GM19239 (cell line): ENCODE measurements at places on chromosomes 16 and 17.

DNA sequence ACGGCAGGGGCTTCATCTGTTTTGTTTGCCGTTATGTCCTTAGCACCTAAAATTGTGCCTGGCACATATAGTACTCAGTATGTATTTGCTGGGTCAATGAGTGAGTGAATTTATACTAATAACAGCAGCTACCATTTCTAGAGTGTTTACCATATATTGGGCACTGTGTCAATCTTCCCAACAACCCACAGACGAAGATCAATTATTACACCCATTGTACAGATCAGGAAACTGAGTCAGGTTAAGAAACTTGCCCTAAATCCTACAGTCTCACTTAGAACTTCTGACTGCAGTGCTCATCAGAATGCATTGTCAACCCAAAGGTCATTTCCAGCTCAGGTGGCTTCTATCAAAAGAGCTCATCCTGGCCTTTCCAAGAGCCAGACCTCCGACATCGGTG, 44.5 kb upstream of the MEOX1 start:
- no peak for DNase-seq

GRCh38 chr16:78458588-78458987, 359.1 kb downstream of the WWOX start:
- DNase-seq, result no peak

- no peak for DNase-seq
These were observed 2.3 kb upstream of the ZNF500 start for GRCh38 chr16:4769306-4769638.

- DNase-seq, result no peak
These were observed 44.7 kb downstream of the SKAP1 start for GRCh38 chr17:48385319-48385718.

DNA sequence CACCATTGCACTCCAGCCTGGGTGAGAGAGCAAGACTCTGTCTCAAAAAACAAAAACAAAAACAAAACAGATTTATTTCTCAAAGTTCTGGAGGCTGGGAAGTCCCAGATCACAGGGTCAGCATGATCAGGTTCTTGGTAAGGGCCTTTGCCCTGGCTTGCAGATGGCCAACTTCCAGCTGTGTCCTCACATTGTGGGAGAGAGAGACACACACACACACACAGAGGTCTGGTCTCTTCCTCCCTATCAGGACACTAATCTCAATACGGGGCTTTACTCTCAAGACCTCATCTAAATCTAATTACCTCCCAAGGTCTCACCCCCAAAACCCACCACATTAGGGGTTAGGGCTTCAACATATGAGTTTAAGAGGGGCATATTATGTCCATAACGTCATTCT, 26.4 kb upstream of the TAOK1 start:
- no peak for DNase-seq

DNA sequence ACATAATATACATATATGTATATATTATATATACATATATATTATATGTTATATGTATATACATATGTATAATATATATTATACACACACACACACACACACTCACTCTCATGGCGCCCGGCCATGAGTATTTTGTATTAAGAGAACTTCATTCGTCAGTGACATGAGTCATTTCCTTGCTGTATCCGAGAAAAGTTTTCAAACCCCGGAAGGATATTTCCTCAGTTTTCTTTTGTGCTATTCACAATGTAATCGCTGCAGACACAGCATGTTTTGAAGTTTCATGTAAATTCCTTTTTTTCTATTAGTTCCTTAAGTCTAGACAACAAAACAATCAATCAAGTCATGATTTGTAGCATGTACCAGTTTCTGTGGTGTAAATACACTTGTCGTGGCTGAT, 33.3 kb downstream of the OR1D5 start:
- DNase-seq, result no peak

DNA sequence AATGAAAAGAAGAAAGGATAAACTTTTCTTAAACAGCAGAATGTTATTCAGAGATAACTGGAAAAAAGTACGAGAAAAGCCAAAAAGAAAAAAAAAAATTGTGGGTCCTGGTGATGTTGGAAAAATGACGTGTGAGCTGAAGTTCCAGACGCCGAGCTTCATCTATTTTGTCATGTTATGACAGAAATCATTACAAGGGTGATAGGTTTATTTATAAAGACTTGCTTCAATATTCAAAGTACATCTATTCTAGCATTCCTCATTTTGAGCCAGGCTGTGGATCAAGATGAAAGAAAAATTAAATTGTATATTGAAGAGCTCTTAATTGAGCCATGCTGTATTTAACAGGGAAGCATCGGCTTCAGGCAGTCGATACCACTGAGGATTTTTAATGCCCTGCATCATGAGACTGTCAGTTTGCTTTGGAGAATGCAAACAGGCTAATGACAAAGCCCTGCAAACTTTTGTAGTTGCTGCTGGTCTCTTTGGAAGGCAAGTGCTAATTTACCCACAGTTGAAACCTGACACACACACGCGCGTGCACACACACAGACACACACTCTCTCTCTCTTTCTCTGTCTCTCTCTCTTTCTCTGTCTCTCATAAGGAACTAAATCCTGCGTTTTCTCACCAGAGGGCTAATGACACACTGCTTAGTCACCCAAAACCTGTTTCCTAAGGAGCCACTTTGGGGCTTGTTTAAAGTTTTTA, 110.7 kb downstream of the WWOX start:
- no peak for DNase-seq

DNA sequence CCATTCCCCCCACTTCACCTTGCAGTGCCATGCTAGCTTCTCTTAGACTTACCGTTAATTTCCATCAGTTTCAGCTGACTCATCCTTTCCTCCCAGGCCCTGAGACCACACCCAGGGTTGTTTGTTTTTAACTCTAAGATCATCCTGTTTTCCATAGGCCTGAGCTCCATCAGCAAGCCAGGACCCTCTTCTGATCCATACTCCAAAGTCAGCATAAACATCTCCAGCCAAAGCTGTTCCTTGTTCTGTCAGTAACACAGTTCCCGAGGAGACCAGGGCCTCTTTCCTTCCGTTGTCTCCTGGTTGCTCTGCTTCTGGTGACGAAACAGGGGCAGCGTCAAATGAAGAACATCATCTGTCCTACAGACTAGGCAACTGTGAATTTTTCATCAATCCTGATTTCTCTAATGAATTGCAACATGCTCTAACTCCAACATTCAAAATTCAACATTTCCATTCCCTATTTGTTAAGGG, 83.8 kb upstream of the HNF1B start:
- DNase-seq, result no peak

DNA sequence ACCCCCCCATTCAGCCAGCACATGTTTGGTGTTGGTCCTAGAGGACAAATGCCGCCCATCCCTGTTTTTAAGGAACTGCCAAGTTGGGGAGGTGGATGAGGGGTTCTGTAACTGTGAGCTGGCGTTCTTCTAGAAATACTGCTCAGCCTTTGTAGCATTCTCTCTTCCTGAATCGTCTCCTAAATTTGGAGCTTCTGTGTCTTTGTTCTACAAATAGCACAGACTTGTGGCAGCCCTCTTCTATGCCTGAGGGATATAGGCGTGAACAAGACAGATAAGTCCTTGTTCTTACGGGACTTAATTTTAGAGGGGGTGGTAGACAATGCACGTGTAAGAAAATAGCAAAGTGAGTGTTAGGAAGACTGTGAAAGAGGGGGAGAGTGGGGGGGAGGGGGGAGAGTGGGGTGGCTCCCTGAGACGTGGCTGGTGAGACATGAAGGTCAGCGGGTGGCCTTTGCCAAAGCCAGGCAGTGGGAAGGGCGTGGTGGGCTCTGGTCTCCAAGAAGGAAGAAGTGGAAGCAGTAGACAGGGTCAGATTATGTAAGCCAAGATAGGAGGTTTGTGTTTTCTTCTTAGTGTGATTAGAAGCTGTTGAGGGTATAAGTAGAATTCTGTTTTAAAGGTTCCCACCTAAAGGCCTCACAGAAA, 9.9 kb downstream of the MFSD11 start:
- no peak for DNase-seq

DNA sequence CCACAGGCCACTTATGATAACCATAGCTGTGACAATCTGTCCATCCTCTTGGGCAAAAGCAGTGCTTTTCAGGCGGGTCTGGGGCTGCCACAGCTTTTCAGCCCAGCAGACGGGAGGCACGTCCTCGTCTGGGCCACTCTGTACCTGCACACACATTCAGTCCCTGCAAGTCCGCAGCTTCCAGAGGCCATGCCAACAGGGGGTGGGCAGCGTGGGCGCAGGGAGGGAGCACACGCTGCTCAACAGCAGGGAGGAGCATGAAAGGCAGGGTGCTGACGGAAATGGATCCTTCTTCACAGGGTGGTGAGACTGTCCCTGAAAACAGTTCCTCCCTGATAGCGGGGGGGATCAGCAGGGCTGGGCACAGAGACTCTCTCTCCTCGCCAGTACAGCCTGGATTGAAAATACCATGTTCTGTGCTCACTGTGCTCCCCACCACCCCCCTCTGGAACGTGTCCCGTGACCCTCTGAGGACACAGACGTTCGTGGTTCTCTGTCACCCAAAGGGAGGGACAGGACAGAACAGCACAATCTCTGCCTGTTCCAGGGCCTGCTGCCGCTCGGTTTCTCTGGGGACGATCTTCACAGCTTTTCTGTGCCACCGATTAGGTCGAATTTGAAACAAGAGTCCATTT, 41.7 kb downstream of the PEMT start:
- no peak for DNase-seq

DNA sequence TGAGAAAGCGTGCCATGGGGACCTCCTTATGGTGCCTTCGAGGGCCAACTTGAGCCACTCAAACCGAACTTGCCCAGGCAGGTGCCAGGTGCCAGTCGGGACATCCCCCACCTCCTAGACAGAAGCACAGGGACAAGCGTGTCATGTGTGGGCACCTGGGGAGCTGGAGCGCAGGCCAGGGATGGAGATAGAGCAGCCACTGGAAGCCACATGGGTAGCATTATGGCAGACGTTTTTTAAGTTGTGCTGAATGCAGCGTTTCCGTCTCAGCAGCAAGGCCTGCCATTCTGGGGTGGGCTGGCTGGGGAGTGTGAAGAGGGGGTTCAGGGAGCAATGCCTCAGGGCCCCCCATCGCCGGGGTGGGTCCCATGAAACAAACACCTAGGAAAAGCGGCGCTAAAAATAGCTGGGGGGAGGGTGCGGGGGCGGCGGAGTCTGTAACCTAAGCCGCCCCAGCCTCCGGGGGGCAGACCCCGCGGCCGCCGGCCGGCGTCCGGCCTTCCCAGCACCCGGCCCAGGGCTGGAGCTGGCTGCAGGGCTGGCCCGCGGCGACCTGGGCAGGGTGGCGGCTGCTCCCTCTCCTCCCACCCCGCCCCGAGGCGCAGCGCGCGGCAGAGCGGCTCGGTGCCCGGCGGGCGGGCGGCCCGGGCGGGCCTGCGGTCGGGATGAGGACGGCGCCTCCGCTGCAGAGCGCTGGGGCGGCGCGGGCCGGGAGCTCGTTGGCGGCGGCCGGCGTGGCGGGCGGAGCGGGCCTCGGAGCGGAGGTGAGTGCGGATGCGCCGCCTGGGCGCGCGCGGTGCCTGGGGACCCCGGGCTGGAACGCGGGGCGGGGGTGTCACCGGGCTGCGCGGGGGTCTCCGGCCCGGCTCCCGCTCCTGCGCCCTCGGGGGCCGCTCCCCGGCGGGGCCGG, at the start of gene ZNF469:
ZNF469 (plus strand) TSS at position 469 of the 910 bp plus-strand sequence. CDS start 44,512 bp downstream, outside the sequence.
- DNase-seq, result no peak

DNA sequence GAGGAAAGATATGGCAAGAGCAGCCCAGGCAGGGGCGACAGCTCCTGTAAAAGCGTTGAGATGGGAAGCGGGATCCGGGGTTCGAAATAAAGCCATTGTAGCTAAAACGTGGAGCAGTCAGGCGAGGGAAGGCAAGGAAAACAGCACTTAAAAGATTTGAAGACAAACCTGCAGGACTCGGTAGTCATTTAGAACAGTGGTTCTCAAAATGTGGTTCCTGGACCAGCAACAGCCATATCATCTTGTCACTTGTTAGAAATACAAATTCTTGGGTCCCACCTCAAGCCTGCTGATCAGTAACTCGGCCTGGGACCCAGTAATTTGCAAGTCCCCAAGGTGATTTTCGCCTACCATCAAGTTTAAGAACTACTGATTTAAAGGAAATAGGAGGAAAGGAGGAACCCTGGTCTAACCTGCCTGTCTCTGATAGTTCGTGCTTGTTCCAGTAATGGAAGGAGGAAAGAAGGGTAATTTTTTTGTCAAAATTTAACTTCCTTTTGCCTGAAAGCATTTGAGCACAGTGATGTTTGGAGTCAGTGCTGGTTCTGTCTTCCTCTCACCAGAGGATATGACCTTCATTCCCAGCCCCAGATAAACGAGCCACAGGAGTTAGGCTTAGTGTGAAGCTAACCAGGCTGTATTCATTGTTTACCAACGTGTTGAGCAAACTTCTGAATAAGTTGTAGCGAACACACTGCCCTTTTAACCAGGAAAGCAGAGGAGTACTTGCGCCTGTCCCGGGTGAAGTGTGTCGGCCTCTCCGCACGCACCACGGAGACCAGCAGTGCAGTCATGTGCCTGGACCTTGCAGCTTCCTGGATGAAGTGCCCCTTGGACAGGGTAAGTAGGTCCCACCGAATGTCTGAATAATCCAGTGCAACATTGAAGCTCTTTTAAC, 1.1 kb downstream of the ORC6 start:
- DNase-seq, result no peak

DNA sequence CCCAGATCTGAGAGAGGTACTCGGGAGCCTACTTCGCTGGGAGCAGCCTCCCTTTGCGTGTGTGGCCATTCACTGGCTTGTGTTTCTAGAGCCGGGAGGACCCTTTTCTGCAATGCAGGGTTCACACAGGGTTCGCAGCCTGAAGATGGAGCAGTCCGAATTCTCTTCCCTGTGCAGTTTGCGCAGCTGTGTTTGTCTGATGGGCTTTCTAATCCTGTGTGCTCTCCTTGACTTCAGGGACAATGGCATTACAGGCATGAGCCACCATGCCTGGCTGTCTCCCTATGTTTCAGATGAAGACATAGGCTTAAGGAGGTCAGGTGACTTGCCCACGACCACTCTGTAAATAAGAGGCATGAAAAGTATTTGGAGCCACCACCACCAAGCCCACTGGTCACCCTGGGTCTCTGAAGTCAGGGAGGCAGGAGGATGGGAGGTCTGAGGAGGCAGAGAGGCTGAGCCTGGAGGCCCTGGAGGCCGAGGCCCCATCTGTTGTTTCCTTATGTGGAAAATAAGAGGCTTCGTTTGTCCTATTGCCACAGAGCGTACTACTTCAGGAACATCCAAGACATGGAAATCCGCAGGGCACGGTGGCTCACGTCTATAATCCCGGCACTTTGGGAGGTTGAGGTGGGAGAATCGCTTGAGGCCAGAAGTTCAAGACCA, 5.0 kb upstream of the STH start:
- no peak for DNase-seq
